Activated CD4-positive, alpha-beta T cell treated with anti-CD3 and anti-CD28 coated beads, Interleukin-2, amount 10 ng/mL, durations not matched to agents 7 days and 5 days (primary cell): ENCODE measurements at places on chromosomes 16 and 17. TPM values are rescaled to one million over a fixed set of nuclear protein-coding genes. Genes with fewer than 3 reads are reported as not detected.

Gene TNRC6C
- total RNA-seq, result 40.2 TPM

Gene PMM2
- 38.9 TPM for total RNA-seq

Gene OXLD1
- 49.9 TPM for total RNA-seq

Gene C17orf50
- total RNA-seq, result not detected

Gene ST6GALNAC2
- total RNA-seq, result not detected

Gene SPN
- 357 TPM for total RNA-seq

- H3K4me1 ChIP-seq, result peaks cover 35% of the 10 kb centered on the region
- peak overlapping the region; percentile 79 for H3K27ac ChIP-seq
- peak; percentile 26 for DNase-seq
These were observed 17.1 kb downstream of the ZNF213 start for GRCh38 chr16:3152027-3152276.

GRCh38 chr16:74622005-74622404 lies 15.1 kb upstream of the GLG1 start:
- peaks cover 66% of the 10 kb centered on the region for H3K36me3 ChIP-seq
- DNase-seq, result no peak
- no peak overlapping the region for H3K4me3 ChIP-seq

- H3K4me1 ChIP-seq, result no peaks in the 10 kb centered on the region
- H3K36me3 ChIP-seq, result no peaks in the 10 kb centered on the region
- H3K27ac ChIP-seq, result no peak overlapping the region
- no peak for DNase-seq
These were observed 4.9 kb downstream of the MYH1 start for GRCh38 chr17:10513299-10514067.

GRCh38 chr17:76417499-76418143 lies 33.2 kb downstream of the SPHK1 start:
- H3K36me3 ChIP-seq, result no peaks in the 10 kb centered on the region
- no peak overlapping the region for H3K4me3 ChIP-seq

DNA sequence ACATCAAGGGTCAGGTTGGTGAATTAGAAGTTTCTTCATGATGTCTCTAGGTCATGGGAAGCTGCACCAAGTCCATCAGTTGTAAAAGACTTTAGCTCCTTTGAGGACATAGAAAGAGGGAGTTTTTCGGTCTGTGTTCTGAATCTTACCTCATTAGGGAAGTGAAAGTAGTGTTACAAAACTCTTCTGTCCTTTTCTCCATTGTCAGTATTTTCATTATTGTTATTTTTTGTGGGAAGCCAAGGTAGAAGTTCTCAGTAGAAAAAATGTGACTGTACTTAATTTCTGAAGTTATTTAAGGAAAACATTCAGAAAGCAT lies 24.2 kb downstream of the MAP3K3 start:
- H3K4me3 ChIP-seq, result no peak overlapping the region
- DNase-seq, result no peak
- H3K27me3 ChIP-seq, result no peaks in the 10 kb centered on the region
- H3K36me3 ChIP-seq, result peaks cover 39% of the 10 kb centered on the region

GRCh38 chr17:27158382-27158781 lies 135.5 kb upstream of the WSB1 start:
- no peak overlapping the region for H3K4me3 ChIP-seq
- H3K4me1 ChIP-seq, result no peaks in the 10 kb centered on the region
- no peaks in the 10 kb centered on the region for H3K27me3 ChIP-seq
- no peak for DNase-seq
- H3K27ac ChIP-seq, result no peak overlapping the region
- no peaks in the 10 kb centered on the region for H3K36me3 ChIP-seq

DNA sequence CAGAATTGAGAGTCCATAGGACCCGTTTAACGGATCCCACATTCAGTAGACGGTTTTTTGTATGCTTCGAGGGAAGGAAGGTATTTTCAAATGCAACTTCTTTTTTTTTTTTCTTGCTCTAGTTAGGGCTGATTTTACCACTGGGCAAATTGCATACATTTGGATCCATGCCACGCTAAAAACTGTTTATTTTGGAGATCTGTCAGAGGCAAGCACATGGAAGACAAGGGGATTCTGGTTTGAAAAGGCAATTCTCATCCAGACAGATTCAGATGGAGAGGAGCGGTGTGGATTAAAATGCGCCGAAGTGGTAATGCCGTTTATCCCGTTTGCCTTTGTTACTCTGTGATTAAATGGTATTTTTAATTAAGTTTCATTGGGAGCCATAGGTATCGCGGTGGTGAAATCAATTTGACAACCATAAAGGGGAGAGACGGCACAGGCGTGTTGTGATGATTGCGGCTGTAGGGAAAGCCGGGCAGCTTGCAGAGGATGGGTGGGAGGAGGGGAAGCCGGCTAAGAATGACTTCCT lies 170.4 kb downstream of the IRX3 start:
- no peaks in the 10 kb centered on the region for H3K27me3 ChIP-seq
- H3K36me3 ChIP-seq, result peaks cover 7% of the 10 kb centered on the region
- no peak overlapping the region for H3K4me3 ChIP-seq
- no peak for DNase-seq
- H3K27ac ChIP-seq, result no peak overlapping the region
